PC-9 (cell line): ENCODE measurements at places on chromosomes 2 and 18. TPM values are rescaled to one million over a fixed set of nuclear protein-coding genes. Genes with fewer than 3 reads are reported as not detected.
A peak's percentile ranks its signal among the peaks of the same experiment; 100 is the strongest.

- H3K4me1 ChIP-seq: no peaks in the 10 kb centered on the region
- no peak overlapping the region for H3K4me3 ChIP-seq
- no peak overlapping the region for H3K27ac ChIP-seq
- H3K36me3 ChIP-seq: no peaks in the 10 kb centered on the region
- DNase-seq: no peak
Measured at GRCh38 chr18:7778181-7778580, 211.1 kb downstream of the PTPRM start.

The CCDC141 gene
- total RNA-seq: not detected in 2 replicates

- no peaks in the 10 kb centered on the region for H3K4me1 ChIP-seq
- H3K4me3 ChIP-seq: no peak overlapping the region
- no peaks in the 10 kb centered on the region for H3K36me3 ChIP-seq
Measured at GRCh38 chr2:238988105-238988504, 140.2 kb downstream of the TWIST2 start.

The NAT8 gene
- total RNA-seq: not detected in 2 replicates

- H3K36me3 ChIP-seq: no peaks in the 10 kb centered on the region
- H3K4me1 ChIP-seq: no peaks in the 10 kb centered on the region
- no peak overlapping the region for H3K4me3 ChIP-seq
- H3K27me3 ChIP-seq: 0 out of 2 replicates have a peak, but pooled peaks cover 3% of the 10 kb centered on the region
Measured at GRCh38 chr18:32576296-32576916, 105.7 kb upstream of the GAREM1 start.

DNA sequence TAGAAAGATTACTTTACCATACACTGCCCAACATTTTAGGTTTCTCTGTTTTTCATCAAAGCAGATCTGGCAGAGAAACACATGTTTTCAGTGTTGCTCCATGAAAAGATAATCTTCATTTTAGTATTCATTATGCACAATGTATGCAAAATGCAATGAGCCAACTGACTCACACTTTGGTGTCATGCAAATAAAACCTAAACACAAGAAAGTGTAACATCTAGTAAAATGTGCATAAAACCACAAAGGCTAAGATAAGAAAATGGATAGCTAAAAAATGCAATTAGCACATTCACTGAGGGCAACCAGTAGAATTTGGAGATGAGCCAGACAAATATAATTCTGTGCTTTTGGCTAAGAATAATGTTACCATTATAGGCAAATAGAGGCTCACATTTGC is 203.5 kb upstream of the UBE2E3 start:
- no peaks in the 10 kb centered on the region for H3K36me3 ChIP-seq
- no peak for DNase-seq

DNA sequence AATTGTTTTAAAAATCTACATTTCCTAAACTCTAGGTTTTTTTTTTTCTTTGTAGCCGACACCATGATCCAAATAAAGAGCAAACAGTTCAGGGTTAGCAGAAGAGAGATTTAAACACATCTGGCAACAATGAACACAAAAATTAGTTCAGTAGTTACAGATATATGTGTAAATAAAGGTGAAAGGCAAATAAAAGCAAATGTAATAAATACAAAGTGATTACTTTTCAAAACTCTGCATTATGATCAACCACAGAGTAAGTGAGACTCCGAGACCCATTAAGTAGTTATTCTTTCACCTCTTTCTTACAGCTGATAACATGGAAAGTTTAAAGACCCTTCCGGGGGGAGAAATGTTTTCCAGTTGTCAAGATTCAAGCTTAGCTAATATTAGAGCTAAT is 716 bp downstream of the CALCRL start:
- H3K27me3 ChIP-seq: no peaks in the 10 kb centered on the region
- no peak for DNase-seq
- H3K36me3 ChIP-seq: no peaks in the 10 kb centered on the region
- no peak overlapping the region for H3K27ac ChIP-seq
- H3K4me3 ChIP-seq: no peak overlapping the region

The RNF125 gene
- 0.15 and 0.85 TPM in 2 replicates for total RNA-seq

GRCh38 chr2:120182019-120182560 is 41.1 kb downstream of the TMEM185B start:
- no peaks in the 10 kb centered on the region for H3K36me3 ChIP-seq
- H3K27me3 ChIP-seq: no peaks in the 10 kb centered on the region
- no peak for DNase-seq
- no peaks in the 10 kb centered on the region for H3K4me1 ChIP-seq

GRCh38 chr2:120846406-120847095 is 110.9 kb downstream of the GLI2 start:
- H3K4me1 ChIP-seq: no peaks in the 10 kb centered on the region
- H3K27ac ChIP-seq: no peak overlapping the region
- H3K27me3 ChIP-seq: peaks cover 14% of the 10 kb centered on the region; the same call in 1 of the 2 replicates
- no peaks in the 10 kb centered on the region for H3K36me3 ChIP-seq

- no peak overlapping the region for H3K27ac ChIP-seq
- no peaks in the 10 kb centered on the region for H3K36me3 ChIP-seq
- no peak for DNase-seq
- peaks cover 14% of the 10 kb centered on the region for H3K4me1 ChIP-seq
Measured at GRCh38 chr2:151826737-151827157, 1.5 kb downstream of the ARL5A start.

The ACOXL gene
- 9.1 and 10.7 TPM in 2 replicates for total RNA-seq

GRCh38 chr2:170505631-170506275 is 209.4 kb upstream of the SP5 start:
- DNase-seq: no peak
- no peaks in the 10 kb centered on the region for H3K4me1 ChIP-seq
- no peak overlapping the region for H3K4me3 ChIP-seq
- H3K27ac ChIP-seq: no peak overlapping the region
- H3K36me3 ChIP-seq: no peaks in the 10 kb centered on the region
- no peaks in the 10 kb centered on the region for H3K27me3 ChIP-seq

The CROCC2 gene
- total RNA-seq: not detected in 2 replicates

DNA sequence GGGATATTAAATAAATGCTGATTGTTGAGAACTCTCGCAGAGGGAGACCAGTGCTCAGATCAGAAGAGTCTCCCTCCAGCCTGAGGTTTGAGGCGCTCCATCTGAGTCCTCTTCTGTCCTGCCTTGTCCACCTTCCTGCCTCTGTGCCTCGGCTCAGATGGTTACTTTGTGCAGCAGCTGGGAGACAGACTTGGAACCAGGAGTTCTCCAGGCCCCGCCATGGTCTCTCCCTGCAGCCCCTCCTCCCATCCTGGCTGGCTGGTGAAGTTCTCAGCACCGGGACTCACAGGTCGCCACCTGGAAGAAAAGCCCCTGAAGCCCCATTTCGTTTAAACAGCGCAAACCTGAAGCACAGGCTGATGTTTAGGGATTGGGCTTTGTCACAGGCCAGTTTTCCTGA is 60.6 kb downstream of the DDX1 start:
- H3K4me1 ChIP-seq: no peaks in the 10 kb centered on the region
- H3K4me3 ChIP-seq: no peak overlapping the region
- H3K27me3 ChIP-seq: peaks cover 99% of the 10 kb centered on the region
- DNase-seq: no peak
- no peak overlapping the region for H3K27ac ChIP-seq
- H3K36me3 ChIP-seq: no peaks in the 10 kb centered on the region

- no peak overlapping the region for H3K4me3 ChIP-seq
- no peaks in the 10 kb centered on the region for H3K36me3 ChIP-seq
- no peak overlapping the region for H3K27ac ChIP-seq
Measured at GRCh38 chr2:41187376-41188122, 735.7 kb upstream of the SLC8A1 start.

- H3K4me1 ChIP-seq: peaks cover 7% of the 10 kb centered on the region; the same call in 1 of the 2 replicates
- no peak overlapping the region for H3K4me3 ChIP-seq
- H3K27me3 ChIP-seq: no peaks in the 10 kb centered on the region
- H3K27ac ChIP-seq: no peak overlapping the region
Measured at GRCh38 chr18:41853280-41853679, 101.8 kb upstream of the PIK3C3 start.

The G6PC2 gene
- not detected in 2 replicates for total RNA-seq

- 0 out of 2 replicates have a peak, but pooled peaks cover 5% of the 10 kb centered on the region for H3K4me1 ChIP-seq
- H3K36me3 ChIP-seq: no peaks in the 10 kb centered on the region
- no peak overlapping the region for H3K4me3 ChIP-seq
- no peaks in the 10 kb centered on the region for H3K27me3 ChIP-seq
- H3K27ac ChIP-seq: no peak overlapping the region
- peak; percentile 47 for DNase-seq
Measured at GRCh38 chr2:101419096-101419663, 31.9 kb upstream of the CREG2 start.

GRCh38 chr2:71777946-71778345 is 324.6 kb downstream of the DYSF start:
- peaks cover 9% of the 10 kb centered on the region for H3K4me1 ChIP-seq
- H3K27me3 ChIP-seq: no peaks in the 10 kb centered on the region
- no peak for DNase-seq
- H3K36me3 ChIP-seq: no peaks in the 10 kb centered on the region

- H3K4me3 ChIP-seq: no peak overlapping the region
- no peak for DNase-seq
- no peak overlapping the region for H3K27ac ChIP-seq
Measured at GRCh38 chr2:40471866-40472265, 20.0 kb upstream of the SLC8A1 start.

- no peak for DNase-seq
- H3K4me3 ChIP-seq: no peak overlapping the region
- H3K36me3 ChIP-seq: no peaks in the 10 kb centered on the region
- no peaks in the 10 kb centered on the region for H3K4me1 ChIP-seq
- no peak overlapping the region for H3K27ac ChIP-seq
- H3K27me3 ChIP-seq: no peaks in the 10 kb centered on the region
Measured at GRCh38 chr2:6148882-6149281, 456.7 kb downstream of the SOX11 start.

GRCh38 chr18:43278355-43278754 is 1.1 kb upstream of the SYT4 start:
- no peak overlapping the region for H3K4me3 ChIP-seq
- no peaks in the 10 kb centered on the region for H3K36me3 ChIP-seq
- DNase-seq: no peak
- H3K27ac ChIP-seq: no peak overlapping the region

DNA sequence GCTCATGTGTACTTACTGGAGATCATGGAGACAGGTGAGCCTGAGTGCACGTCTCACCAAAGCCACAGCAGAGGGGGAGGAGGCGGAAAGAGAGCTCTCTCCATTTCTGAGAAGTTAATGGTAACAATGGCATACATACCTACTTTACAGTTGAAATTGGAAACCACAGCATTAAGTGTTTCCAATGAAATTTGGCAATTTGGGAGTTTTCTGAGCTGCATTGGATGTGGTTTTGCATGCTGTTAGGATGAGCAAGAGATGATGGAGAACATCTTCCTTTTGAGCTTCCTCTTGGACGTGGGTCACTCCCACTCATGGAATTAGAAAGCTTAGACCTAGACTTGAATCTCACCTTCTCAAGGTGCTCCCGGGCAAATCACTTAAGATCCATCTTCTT is 25.5 kb upstream of the IL37 start:
- no peak overlapping the region for H3K4me3 ChIP-seq
- no peak overlapping the region for H3K27ac ChIP-seq
- no peak for DNase-seq
- H3K36me3 ChIP-seq: no peaks in the 10 kb centered on the region

DNA sequence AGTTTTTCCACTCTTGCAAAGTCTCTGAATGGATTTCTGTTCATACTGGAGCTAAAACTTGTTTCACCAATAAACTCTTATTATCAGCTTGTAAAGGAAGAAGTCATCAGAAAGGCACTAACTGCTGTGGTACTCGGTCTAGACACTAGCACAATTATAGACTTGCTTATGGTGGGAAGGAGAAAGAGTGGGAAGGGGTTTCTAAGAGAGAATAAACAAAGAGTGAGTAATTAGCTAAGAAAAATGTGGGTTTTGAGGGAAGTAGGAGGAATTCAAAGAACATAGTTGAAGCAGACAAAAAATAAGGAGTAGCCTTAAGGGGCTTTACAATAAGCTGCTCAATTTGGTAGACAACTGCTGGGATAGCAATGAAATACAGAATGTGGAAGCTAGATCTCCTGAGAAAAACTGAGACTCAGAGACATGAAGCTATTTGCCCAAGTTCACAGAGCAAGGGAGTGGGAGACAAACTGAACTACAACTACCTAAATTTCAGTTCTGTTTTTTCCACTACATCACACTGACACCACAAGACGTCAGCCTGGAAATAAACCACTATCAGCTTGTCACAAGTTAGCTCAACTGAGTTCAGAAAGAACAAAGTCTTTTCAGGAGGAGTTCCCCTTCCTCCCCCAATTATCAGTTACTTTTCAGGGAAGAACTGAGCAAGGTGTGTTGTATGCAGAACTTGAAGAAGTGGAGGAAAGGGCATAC is 59.7 kb downstream of the MAP4K3 start:
- peaks cover 15% of the 10 kb centered on the region; the same call in 1 of the 2 replicates for H3K36me3 ChIP-seq
- no peak overlapping the region for H3K4me3 ChIP-seq
- DNase-seq: no peak
- H3K4me1 ChIP-seq: no peaks in the 10 kb centered on the region

GRCh38 chr2:66573821-66574233 is 138.9 kb downstream of the MEIS1 start:
- peaks cover 22% of the 10 kb centered on the region; the same call in 1 of the 2 replicates for H3K27me3 ChIP-seq
- H3K4me3 ChIP-seq: no peak overlapping the region
- no peaks in the 10 kb centered on the region for H3K36me3 ChIP-seq
- 0 out of 2 replicates have a peak, but pooled peaks cover 19% of the 10 kb centered on the region for H3K4me1 ChIP-seq
- DNase-seq: no peak

DNA sequence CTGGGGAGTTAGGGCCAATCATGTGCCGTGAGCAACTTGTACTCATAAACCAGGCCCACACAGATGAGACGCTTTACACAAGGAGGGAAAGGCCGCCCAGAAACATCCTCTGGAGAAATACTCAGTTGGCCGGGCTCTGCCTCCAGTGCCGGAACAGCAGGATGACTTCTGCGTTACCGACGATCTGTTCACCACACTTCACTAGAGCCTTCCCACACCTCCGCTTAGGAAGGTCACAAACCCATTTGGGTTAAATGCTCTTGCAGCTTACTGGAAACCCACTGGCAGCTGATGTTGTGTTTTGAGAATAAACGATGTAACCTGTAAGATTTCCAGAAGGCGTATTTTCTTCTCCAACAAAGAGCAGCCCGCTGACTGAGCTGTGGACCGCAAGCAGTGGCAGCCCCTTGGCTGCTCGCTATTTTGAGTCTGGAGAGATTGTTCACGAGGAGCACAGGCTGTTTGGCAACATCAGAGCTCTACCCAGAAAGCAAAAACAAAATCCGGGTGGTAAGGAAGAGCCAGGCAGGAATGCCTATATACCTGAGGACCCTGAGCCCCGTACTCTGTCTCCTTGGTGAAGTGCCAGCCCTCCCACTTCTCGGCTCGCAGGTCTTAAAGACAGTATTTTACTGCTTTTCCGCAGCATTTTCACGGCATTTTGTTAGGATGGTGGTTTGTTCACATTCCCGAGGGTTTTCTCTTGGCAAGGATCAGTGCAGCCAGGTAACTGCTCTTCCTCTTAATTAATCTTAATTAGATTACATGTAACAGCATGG is 44.0 kb downstream of the COLEC12 start:
- H3K4me3 ChIP-seq: no peak overlapping the region
- no peaks in the 10 kb centered on the region for H3K4me1 ChIP-seq
- no peak overlapping the region for H3K27ac ChIP-seq
- no peak for DNase-seq
- peaks cover 85% of the 10 kb centered on the region for H3K27me3 ChIP-seq
- H3K36me3 ChIP-seq: no peaks in the 10 kb centered on the region

The EPHA4 gene
- 10.6 and 21.3 TPM in 2 replicates for total RNA-seq

GRCh38 chr2:46562451-46562840 is 83.1 kb downstream of the TMEM247 start:
- DNase-seq: no peak
- no peaks in the 10 kb centered on the region for H3K36me3 ChIP-seq
- H3K27ac ChIP-seq: no peak overlapping the region
- H3K4me3 ChIP-seq: no peak overlapping the region
- H3K4me1 ChIP-seq: no peaks in the 10 kb centered on the region
- H3K27me3 ChIP-seq: no peaks in the 10 kb centered on the region
